ENCODE measurements at places on chromosomes 7 and 10.

- no peak for DNase-seq
Observed at GRCh38 chr7:114644455-114644854, 229.8 kb downstream of the FOXP2 start.

GRCh38 chr7:133827707-133828623, 299.2 kb upstream of the LRGUK start:
- DNase-seq = no peak

DNA sequence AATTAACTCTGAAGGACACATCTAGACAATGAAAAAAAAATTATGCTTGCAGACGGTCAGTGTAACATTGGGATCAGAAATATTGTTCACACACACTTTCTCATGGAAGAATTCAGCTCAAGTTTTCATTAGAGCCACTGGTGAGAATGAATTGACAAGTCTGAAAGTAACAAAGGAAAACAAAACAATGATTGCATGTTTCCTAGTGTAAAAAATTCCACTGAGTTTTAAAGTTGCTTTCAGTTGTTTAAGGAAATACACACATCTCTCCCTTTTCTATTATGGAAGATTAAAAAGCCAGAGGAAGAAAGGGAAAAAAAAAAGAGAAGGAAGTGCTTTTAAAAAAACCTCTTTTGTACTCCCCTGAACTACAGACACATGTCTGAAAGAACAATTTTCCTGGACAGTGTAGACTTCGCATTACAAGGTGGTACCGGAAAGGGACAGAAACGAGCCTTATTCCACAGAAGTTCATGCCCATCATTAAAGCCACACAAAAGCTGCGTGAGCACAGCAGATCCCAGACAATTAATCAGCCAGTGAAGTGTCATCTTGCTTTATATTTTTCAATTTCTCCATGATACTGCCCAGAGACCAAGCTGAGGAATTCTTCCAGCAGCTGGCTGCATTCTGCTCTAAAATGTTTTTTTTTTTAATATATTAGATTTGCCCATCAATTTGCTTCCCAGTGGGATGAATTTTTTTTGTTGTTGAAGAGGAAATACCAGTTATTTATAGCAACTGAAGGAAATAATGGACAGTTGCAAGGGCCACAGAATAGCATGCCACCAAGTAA, 294.8 kb downstream of the DOCK4 start:
- no peak for DNase-seq

DNA sequence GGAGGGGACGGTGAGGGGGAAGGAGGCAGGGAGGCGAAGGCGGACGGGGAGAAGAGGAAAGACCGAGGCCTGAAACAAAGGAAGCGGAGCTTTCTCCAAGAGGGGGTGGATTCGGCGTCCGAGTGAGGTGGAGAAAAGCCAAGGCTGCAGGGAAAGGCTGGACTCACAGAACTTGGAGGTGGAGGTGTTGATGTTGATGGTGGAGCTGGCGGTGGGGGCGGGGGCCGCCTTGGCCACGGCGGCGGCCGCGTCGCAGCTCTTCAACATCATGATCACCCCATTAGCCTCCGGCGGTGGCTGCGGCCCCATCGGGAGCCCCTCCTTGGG, 578 bp downstream of the CACUL1 start:
- peak; percentile 20 for DNase-seq

DNA sequence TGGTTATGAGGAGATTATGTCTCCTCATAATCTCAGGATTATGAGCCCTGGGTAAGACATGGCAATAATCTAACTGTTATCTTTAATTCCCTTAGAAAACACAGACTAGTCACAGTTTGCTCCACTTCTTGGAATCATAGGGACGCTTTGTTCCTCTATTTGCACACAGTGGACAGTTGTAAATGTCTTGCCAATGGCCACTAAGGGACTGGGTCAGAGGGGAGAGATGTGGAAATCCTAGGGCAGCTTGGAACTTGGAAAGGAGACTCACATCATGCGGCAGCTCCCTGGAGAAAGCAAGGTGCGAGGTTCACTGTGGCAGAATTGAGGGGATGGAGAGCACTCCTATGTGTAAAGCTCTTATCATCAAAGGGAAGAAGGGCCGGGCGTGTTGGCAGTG, 266.1 kb downstream of the PRPF18 start:
- DNase-seq = no peak

GRCh38 chr10:59336632-59337031, 25.7 kb downstream of the FAM13C start:
- no peak for DNase-seq

- no peak for DNase-seq
Observed at GRCh38 chr10:131706476-131706875, 194.3 kb upstream of the PPP2R2D start.

DNA sequence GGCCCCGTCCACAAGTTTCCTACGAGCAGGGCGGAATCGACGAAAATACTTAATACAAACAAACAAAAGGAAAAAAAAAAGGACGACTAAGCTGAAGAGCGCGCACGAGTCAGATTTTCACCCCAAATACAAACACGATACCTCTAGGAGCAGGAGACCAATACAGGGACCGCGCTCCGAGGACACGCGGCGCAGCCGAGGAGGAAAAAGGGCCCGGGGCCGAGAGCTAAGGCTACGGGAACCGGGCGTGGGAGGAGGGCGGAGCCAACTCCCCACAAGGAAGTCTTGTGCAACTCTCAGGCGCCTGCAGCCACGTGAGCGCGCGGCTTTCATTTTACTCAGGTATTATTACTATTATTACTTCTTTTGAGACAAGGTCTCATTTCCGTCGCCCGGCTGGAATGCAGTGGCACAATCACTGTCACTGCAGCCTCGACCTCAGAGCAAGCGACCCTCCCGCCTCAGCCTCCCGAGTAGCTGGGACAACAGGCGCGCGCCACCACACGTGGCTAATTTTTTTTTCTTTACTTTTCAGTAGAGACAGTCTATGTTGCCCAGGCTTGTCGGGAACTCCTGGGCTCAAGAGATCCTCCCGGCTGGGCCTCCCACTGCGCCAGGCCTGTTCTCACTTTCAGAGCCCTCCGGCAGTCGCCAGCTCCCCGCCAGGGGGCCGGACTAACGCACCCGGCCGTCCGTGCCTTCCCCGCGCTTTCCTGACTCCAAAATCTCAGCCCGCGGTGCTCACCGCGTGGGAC, 1.2 kb downstream of the HNRNPF start:
- DNase-seq = peak; percentile 79

Data from effector CD4-positive, alpha-beta T cell (primary cell).